ENCODE measurements at places on chromosomes 5 and 9. TPM values are rescaled to one million over a fixed set of nuclear protein-coding genes. Genes with fewer than 3 reads are reported as not detected.

Gene EMB
- polyA plus RNA-seq: 5.2 TPM

Gene HTR1A
- polyA plus RNA-seq: not detected

Gene GNE
- polyA plus RNA-seq: 21.5 TPM

Gene CENPK
- 70.1 TPM for polyA plus RNA-seq

DNA sequence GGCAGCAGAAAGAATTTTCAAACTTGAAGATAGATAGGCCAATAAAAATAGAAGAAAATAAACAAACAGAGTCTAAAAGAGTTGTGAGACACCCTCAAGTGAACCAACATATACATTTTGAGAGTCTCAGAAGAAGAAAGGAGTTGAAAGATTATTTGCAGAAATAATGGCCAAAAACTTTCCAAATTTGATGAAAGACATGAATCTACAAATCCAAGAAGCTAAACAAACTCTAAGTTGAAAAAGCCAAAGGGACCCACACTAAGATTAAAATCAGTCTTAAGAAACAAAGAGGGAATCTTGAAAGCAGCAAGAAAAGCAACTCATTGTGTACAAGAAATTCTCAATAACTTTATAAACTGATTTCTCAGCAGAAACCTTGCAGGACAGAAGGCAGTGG lies 137.0 kb downstream of the SAXO1 start:
- DNase-seq: no peak

DNA sequence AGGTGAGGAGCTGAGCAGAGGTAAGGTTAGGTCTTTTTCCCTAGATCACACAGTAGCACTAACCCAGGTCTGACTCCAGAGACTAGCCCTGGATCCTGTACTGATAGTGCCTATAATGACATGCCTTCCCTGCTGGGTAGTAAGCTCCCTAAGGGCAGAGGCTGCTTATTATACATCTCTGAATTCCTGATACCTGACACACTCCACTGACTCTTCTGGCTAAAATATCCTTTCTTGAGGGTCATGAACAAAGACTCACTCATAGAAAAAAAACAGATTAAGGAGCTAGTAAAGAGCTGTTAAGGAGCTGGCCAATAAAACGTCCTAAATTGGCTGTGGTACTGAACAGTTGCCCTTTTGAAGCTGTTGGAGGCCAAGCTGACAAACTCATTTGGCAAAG lies 149.0 kb upstream of the ITGA1 start:
- DNase-seq: no peak

DNA sequence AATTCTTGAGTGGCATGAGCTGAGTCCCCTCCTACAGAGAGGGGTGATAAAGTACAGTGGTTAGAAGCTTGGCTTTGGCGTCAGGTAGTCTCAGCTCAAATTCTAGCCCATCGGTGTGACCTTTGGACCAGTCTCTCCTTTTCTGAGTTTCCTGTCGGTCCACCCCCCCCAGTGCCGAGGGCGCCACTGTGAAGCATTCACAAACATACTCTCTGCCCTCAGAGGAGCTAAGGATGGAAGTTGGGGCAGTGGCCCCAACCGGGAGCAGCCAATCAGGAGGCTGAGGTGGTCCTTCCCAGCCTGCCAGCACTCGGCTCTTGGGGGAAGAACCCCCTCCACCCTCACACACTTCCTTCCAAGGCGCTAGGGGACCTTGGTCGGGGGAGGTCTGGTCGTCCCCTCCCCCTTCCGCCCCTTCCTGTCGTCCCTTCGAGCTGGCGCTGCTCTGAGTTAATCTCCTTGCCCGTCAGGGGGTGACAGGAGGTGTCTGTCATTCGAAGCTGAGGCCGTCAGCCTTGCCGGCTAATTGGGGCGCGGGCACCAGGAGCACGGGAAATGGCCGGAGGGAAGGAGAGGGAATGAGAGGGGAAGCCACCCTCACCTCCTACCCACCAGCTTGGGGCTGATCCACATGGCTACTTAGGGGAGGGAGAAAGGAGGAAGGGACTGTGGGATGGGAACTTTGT lies 53.0 kb downstream of the CXXC5 start:
- DNase-seq: no peak

DNA sequence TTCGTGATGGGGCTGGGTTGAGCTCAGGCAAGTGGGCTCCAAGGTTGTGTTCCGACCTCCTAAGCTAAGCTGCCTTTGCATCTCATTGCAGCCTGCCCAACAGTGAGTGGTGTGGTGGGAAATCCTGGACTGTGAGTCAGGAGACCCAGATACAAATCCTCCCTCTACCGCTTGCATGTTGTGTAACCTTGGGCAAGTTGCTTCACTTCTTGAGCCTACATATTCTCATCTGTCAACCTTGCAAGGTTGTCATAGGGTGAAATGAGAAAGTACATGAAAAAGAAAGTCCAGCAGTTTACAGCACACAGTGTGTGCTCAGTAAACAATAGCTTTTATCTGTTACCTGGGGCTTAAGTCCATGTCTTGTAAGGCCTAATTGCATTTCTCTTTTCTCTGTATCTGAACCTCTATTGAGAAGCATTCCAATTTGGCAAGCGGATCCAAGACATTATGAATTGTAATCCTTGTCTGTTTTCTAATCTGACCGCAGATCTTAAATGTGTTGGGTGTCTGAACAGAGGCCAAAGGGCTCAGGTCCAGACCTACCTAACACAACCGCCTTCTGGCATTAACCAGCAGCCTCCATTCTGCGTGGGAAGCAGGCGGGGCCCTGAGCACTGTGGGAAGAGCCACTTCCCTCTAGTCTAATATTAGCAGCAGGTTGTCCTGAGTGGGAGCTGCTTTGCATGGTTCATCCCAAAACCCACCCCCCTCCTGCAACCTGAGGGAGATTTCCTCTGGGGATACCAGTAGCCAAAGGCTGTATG lies 1.8 kb upstream of the GALNT12 start:
- no peak for DNase-seq

GRCh38 chr5:8864053-8864452 lies 681.8 kb downstream of the SEMA5A start:
- DNase-seq: no peak

- DNase-seq: peak; percentile 50
Measured at GRCh38 chr9:5629312-5630080, 589 bp downstream of the RIC1 start.
